ENCODE measurements at places on chromosomes 11 and 22.

- DNase-seq = no peak
Measured at GRCh38 chr11:86523738-86524619, 148.4 kb downstream of the ME3 start.

GRCh38 chr11:30758012-30758411 lies 171.9 kb upstream of the MPPED2 start:
- DNase-seq = no peak

DNA sequence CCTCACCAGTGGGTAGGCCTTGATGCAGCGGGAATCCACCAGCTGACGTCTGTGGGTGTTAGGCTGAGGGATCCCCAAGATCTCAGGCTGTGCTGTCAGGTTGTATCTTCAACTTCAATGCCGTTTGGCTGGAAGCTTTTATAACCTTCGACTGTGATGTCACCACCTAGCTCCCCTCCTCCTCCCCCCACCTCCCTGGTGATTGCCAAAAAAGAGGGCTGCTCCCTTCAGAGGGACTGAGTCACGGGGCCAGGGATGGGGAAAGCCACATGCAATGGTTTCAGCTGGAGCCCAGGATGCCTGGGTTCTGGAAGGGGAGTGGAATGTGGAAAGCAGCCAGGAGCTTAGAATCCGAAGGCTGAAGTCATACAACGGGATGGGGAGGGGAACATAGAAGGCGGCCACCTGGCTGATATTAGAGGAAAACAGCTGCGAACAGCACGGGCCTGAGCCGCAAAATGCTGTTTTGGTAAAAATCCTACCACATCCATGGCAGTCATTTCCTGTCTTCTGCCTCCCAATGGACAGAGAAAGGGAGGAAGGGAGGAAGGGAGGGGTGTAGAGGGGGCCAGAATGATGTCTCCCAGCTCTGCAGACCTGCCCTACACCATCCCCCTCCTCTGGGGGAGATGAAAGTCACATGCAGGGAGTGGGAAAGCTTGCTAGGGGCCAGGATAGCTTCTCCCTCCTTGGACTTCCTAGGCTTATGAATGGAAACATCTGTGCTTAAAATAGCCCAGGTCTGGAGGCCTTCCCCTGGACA lies at the start of gene LRRN4CL:
Gene LRRN4CL (minus strand): TSS at position 110 of the 763 bp plus-strand sequence. CDS start 1,022 bp downstream, outside the sequence.
- no peak for DNase-seq

GRCh38 chr11:124751391-124751740 lies 689 bp downstream of the VSIG2 start:
- DNase-seq = no peak

DNA sequence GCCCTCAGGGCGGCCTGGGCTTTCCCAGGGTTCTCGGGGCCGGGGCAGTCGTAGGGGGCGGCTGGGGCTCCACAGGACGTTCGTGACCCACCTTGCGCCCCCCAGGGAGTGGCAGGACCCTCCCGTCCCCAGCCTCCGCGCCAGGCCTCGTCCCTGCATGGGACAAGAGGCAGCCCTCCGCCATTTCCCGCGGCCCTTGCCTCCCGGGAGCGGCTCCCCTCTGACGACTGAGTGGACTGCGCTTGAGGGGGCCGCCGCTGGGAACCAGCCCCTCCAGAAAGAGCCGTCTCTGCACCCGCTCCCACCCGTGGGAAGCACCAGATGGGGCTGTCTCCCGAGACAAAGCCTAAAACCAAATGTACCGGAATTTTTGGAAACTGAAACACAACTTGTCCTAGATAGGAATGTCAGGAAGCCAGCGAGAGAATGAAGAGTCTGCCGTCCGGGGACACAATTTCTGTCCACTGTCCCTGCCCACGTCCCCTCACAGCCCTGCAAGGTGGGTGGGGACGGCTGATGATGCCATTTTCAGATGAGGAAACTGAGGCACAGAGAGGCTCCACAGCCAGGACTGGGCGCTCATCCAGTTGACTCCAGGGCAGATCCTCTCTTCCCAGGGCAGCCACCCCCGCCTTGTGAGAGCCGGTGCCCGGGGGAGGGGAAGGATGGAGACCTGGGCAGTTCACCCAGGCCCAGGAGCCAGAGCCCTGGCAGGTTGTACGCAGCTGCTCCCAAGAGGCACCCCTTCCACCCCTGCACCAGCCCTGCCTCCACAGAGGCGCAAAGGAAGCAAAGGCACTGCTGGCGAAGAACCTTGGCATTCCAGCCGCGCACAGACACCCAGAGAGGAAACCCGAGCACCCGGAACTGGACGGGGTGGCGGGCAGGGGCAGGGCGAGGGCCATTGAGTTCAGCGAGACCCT lies 18.1 kb upstream of the PICK1 start:
- DNase-seq = no peak

DNA sequence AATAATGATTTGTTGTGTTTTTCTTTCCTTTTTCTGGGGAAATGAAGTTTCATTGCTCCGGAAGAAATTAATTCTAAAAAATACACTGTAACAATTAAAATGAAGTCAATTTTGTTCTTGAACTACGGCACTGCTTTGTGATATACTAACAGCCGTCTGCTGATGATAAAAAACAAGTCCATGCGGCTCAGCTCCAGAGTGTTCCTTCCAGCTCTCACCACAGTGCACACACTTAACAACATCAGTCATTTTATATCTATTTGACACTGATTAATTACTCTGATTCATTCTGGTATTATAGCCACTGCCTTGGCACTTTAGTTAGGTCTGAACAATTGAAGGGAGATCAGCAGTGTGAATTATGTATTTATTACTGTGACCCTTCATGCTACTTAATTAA lies 97.4 kb upstream of the SLC6A5 start:
- no peak for DNase-seq

Measured in stimulated activated naive CD4-positive, alpha-beta T cell (primary cell).